ENCODE measurements at places on chromosomes 6 and 20. TPM values are rescaled to one million over a fixed set of nuclear protein-coding genes. Genes with fewer than 3 reads are reported as not detected.

The ABHD16A gene
- 37.0 TPM for total RNA-seq

DNA sequence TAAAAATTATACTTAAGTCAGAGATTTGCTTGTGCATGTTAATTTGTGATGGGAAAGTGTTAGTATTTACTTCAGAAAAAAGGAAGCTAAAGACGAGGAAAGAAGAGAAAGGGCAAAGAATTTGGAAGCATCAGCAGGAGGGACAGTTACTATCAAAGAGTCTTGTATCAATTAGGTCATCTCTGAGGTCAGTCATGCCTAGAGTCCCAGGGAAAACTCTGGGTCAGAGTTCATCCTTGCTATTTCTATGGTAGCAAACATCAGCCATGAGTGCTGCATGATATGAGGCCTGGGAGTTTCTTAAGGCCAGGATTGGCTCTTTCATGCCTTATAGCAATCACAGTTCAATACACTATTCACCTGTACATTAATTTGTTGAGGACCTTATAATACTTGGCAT, 292.9 kb downstream of the FARS2 start:
- DNase-seq, result no peak

The ERVFRD-1 gene
- total RNA-seq, result 0.09 TPM

DNA sequence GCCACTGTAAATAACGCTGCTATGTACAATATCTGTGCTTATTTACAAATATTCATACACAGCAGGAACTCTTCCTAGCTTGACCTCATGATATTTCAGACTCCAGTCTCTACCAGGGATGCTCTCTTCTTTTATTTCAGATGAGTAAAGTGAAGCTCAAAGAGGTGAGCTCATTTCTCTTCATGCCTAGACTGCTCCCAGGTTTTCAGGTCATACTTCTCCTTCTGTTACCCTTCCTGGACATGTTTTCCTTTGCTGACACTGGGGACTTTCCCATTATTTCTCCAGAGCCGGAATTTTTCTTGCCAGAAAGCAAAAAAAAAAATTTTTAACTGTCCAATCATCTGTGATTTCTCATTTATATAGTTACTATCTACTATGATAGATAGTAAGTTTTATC, 147.2 kb upstream of the DST start:
- DNase-seq, result no peak

DNA sequence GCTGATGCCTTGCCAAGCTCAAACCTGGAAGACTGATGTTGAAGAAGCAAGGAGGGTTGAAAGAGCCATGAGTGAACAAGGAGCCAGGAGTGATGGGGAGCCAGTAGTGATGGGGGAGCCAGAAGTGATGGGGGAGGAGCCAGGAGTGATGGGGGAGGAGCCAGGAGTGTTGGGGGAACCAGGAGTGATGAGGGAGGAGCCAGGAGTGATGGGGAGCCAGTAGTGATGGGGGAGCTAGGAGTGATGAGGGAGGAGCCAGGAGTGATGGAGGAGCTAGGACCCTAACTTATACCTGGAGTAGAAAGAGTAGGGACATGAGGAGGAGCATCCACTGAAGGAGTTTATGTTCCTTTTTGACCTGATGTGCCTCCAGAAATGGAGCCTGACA, 14.6 kb upstream of the CD93 start:
- no peak for DNase-seq

DNA sequence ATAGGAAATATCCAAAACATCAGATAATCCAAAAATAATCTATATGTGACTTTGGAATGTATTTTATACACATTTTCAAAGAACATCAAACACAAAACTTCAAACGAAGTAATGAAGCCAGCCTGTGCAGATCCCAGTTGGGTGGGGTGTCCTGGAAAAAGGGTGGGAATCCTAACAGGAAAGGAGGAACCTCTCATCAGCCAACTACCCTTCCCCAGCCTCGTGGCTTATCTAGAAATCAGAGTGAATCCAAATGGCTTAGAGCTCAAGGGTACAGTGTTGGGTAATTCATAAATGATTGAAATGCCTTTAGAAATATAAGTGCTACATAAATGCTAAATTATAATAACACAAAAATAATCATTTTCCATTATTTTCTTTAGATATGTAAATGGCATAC, 115.1 kb upstream of the SOX4 start:
- no peak for DNase-seq

- no peak for DNase-seq
Measured at GRCh38 chr20:35385733-35386132, 26.0 kb downstream of the UQCC1 start.

- DNase-seq, result no peak
Measured at GRCh38 chr6:31615748-31616147, 714 bp downstream of the AIF1 start.

- no peak for DNase-seq
Measured at GRCh38 chr6:2714111-2714895, 36.4 kb downstream of the MYLK4 start.

GRCh38 chr6:131654326-131654725, 17.2 kb downstream of the ENPP3 start:
- no peak for DNase-seq

- DNase-seq, result no peak
Measured at GRCh38 chr6:130725551-130725950, 101.7 kb upstream of the SMLR1 start.

GRCh38 chr20:16390991-16391390, 182.3 kb downstream of the KIF16B start:
- DNase-seq, result no peak

DNA sequence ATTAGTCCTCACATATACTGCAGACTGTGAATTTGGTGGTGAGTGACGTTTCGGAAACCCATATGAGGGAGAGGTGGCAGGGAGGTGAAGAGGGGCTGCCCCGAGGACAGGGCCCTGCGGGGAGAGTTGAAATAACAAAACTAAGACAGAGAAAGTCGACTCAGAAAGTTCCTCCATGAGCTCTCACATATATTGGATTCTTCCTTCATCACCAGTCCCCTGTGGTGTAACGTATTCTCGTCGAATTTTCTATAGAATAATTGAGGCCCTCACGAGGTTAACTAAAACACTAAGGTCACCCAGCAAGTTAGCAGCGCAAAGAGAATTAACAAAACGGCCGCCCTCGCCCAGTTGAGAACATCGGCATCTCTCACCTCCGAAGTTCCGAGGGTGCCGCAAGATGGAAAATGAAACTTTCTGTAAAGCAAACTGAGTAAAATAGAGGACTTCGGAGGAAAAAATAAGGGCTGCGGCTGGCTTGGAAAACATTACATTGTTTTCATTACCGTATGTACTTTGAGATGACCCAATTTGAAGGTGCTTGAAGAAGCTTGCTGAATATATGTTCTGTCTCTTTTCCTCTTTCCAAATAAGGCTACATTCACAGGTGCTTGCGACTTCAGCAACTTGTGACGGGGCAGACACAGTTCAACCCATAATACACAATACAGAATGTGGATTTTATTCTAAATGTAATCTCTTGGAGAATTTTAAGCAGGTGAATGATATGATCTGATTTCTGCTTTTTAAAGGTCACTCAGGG, 490.9 kb upstream of the JARID2 start:
- DNase-seq, result no peak

- no peak for DNase-seq
Measured at GRCh38 chr6:21500314-21501020, 93.1 kb upstream of the SOX4 start.

GRCh38 chr6:36781669-36782068, 57.6 kb downstream of the CPNE5 start:
- no peak for DNase-seq

- DNase-seq, result no peak
Measured at GRCh38 chr20:50085481-50086365, 27.2 kb downstream of the UBE2V1 start.

DNA sequence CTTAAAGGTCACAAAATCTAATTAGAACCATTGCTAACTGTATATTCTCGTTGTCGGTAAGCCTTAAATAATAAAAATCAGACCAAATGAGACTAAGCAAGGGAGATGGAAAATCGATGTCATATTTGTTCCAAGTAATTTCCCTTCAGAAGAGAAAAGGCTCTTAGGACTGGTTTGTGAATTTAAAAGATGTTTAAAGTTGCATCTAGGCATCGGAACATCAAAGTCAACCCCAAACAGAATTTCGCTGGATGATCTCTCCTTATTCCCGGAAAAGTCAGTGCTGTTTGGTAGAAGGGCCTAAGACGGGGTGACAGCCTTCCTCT, 63.8 kb downstream of the NPEPL1 start:
- no peak for DNase-seq

The ZNF391 gene
- 2.9 TPM for total RNA-seq

GRCh38 chr20:25271486-25272222, 23.8 kb downstream of the PYGB start:
- DNase-seq, result no peak

DNA sequence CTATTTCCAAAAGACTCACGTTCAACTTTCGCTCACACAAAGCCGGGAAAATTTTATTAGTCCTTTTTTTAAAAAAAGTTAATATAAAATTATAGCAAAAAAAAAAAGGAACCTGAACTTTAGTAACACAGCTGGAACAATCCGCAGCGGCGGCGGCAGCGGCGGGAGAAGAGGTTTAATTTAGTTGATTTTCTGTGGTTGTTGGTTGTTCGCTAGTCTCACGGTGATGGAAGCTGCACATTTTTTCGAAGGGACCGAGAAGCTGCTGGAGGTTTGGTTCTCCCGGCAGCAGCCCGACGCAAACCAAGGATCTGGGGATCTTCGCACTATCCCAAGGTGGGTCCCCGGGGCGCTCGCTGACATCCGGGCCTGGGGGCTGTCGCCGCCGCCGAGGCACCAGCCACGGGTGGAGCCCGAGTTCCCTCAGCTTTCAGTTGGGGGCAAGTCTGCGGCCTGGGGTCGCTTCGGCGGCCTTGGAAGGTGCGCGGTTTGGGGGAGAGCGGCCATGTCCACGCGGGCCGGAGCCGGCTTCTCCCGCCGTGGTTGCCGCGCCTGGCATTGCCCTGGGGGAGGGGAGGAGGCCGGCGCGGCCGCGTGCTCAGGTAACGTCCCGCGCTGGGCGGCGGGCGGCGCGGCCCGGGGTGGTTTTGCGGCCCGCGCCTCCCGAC, 429 bp downstream of the AMD1 start:
- peak; percentile 80 for DNase-seq

- DNase-seq, result no peak
Measured at GRCh38 chr6:61649845-61650244, 636.2 kb downstream of the KHDRBS2 start.

GRCh38 chr20:36998652-36999051, 47.1 kb upstream of the SAMHD1 start:
- no peak for DNase-seq

- DNase-seq, result no peak
Measured at GRCh38 chr20:35111141-35111888, 18.7 kb upstream of the TRPC4AP start.

DNA sequence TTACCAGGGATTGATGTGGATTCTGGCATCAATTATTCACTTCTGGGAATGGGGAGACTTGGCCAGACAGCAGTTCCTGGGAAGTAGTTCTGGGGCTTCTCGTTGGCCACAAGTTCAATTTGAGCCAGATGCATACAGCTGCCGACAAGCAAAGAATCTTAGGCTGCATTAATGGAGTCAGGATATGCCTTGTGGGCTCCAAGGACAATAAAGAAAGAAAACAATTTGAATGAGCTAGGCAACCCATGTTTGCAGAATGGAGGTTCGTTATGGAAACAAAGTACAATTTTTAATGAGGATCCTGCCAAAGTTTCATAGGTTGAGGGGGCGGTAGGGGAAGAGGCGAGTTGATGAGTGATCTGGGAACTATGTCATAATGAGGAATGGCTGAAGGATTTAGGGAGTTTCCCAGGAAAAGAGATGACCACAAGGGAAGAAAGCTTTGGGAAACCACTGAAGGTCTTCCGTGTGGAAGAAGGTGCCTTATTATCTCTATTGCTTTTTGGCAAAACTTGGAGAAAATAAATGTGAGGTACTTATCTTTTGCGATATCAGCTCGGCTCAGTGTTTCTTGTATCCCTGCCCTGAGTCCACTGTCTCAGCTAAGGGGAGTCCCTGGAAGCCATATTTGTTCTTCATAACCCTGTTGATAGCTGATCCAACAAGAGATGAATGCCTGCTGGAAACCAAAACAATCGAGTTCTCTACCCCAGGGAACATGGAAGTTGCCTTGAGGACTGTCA, 181.0 kb upstream of the ZNF217 start:
- no peak for DNase-seq

GRCh38 chr20:47318586-47319516, 37.6 kb downstream of the ZMYND8 start:
- DNase-seq, result peak; percentile 89

The PGC gene
- not detected for total RNA-seq

The RIPOR2 gene
- total RNA-seq, result 2.9 TPM

GRCh38 chr6:168326294-168327261, 7.0 kb upstream of the DACT2 start:
- peak; percentile 55 for DNase-seq

- DNase-seq, result peak; percentile 95
Measured at GRCh38 chr6:3068329-3069214, at the start of gene RIPK1. Gene RIPK1 (plus strand): TSS chr6:3068494. CDS start chr6:3076824, 8,330 bp downstream.

GRCh38 chr6:137019476-137020272, 25.1 kb downstream of the IL20RA start:
- DNase-seq, result no peak

DNA sequence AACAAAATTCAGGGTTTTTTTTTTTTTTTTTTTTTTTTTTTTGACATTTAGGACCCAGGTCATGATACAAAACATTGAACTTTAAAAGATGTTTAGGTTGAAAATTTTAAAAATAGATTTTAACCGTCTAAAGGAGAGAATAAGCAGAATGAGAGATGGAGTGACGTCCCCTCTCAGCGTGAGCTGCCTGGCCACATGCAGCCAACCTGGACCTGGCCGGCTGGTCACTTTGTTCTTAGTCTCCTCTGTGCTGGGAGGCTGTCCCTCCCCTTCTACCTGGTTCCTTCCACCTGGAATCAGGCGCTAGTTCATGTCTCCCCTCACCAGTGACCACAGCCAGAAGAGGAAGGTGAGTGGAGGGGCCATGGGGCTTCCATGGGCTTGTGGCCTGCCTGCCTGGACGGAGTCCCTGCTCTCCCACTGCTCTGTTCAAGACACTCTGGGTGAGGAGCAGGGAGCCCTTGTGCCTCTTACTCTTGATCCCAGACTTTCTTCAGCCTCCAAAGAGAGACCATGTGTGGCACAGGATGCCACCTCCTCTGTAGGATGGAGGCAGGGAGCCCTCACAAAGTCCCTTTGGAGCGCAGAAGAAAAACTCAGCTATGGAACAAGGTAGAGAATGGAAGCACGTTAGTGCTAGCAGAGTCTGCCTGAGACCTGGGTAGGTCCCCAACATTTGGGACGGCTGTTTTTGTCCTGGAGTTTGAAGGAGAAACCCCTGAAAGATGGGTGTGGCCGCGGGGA, 31.7 kb downstream of the IRF4 start:
- DNase-seq, result no peak

The GPR6 gene
- total RNA-seq, result not detected

The BCAS4 gene
- total RNA-seq, result 3.5 TPM

The COL21A1 gene
- total RNA-seq, result 20.3 TPM

DNA sequence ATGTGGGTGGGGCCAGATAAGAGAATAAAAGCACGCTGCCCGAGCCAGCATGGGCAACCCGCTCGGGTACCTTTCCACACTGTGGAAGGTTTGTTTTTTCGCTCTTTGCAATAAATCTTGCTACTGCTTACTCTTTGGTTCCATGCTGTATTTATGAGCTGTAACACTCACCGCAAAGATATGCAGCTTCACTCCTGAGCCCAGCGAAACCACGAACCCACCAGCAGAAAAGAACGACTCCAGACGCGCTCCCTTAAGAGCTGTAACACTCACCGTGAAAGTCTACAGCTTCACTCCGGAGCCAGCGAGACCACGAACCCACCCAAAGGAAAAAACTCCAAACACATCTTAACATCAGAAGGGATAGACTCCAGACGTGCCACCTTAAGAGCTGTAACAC, 76.7 kb downstream of the TFAP2A start:
- no peak for DNase-seq

Data from right cardiac atrium (tissue), 5 donors.